ENCODE measurements at places on chromosomes 1 and 21.

GRCh38 chr1:240282061-240282830 is 190.6 kb downstream of the FMN2 start:
- peak; percentile 61 for DNase-seq

DNA sequence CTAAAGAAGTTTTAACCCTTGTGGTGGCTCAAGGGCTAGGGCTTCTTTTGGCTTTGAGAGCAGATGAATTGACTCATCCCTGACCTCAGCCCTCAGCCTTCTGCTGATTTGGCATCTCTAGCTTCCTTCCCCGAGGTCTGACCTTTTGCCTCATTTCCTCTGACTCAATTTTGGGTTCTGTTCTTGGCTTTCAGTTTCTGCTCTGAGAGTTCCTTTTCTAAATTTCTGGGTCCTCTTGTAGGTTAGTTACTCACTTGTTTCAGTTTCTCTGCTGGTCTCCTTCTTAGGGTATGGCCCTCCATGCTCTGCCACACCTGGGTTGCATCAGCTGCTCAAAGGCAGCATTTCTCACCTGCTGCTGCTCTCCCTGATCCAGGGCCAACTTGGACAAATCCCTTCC is 19.4 kb downstream of the PDE4B start:
- peak; percentile 94 for DNase-seq

DNA sequence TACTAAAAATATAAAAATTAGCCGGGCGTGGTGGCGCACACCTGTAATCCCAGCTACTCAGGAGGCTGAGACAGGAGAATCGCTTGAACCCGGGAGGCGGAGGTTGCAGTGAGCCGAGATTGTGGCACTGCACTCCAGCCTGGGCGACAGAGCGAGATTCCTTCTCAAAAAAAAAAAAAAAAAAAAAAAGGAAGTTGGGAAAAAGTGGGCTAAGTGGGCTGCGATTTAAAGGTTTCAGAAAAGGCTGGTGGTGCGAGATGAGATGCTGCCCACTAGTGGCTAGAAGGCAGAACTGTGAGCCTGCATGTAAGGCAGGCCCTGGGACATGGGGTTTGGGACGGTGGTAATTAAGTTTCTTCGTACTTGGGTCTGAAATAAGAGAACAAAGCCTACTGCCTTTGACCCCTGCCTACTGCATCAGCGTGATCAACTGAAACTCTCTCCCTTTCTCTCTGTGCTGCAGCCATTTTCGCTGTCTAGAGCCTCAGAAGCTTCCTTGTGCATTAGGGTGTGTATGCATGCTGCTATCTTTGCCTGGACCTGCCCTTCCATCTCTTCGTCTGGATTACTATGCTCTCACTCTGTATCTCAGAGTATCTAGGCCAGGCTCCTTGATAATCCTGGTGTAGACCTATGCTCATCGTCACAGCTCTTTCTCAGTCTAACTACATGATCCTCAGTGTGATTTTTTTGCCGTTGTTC is 12.4 kb downstream of the FMOD start:
- peak; percentile 72 for DNase-seq

GRCh38 chr21:33116676-33117075 is 46.7 kb downstream of the OLIG1 start:
- DNase-seq = no peak

DNA sequence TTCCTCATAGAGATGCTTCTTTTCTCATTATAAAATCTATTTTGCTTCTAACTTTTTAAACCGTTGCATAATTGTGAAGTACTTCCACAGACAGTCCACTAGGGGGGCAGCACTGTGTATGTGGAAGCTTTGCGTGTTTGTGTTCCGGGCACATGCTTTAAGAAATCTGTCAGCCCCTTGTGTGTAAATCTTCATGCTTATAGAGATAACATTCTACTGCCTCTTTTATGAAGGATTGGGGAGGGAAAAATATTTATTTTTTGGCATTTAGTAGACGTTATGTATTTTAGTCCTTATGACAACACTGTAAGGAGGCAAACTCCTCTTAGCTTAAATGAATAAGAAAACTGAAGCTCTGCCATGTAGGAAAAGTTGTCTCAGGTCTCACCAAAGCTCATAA is 157.3 kb upstream of the PTGFR start:
- DNase-seq = peak; percentile 35
